ENCODE measurements at places on chromosomes 6 and 20.

DNA sequence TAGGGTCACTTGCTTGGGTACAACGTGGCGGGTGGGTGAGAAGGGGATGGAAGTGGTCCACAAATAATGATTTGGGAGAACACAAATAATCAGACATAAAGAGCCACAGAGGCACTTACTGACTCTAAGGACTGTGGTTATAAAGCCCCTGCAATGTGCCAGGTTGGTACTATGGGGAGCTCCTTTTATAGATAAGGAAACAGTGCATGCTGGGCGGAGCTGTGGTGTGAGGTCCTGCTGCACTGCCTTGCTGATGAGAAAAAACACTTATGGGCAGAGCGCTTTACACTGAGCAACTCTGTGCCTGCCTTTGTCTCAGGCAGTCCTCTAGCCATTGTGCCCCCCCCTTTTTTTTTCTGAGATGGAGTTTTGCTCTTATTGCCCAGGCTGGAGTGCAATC, 29.1 kb upstream of the SCRT2 start:
- no peak for DNase-seq

DNA sequence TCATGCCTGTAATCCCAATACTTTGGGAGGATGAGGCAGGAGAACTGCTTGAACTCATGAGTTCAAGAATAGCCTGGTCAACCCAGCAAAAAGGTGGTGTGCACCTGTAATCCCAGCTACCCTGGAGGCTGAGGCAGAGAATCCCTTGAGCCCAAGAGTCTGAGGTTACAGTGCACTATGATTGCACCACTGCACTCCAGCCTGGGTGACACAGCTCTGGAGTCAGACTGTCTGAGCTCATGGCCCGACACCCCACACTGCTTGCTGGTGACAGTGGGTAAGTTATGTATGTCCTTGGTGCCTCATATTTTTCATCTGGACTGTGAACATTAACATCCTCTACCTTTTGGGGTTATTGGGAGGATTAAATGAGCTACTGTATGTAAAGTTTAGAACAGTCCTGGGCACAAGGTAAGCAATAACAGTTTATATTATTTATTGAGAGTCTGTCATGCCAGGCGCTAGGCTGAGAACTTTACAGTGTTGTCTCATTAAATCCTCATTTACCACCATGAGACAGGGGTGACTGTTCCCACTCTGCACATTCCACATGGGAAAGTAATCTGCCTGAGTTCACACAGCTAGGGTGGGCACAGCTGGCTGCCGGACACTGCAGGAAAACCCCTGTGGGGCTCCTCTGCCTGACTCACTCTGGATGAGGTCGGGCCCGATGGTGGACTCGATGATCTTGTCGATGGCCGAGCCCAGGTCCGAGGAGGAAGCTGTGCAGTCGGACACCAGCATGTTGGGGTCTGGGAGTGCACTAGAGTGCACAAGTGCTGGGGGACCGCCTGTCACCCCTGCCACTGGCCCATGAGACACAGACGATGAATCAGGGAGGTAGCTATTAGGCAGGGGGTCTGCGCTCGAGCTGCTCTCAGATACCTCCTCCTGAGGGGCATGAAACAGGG, 2.9 kb downstream of the ZNF335 start:
- peak; percentile 74 for DNase-seq

DNA sequence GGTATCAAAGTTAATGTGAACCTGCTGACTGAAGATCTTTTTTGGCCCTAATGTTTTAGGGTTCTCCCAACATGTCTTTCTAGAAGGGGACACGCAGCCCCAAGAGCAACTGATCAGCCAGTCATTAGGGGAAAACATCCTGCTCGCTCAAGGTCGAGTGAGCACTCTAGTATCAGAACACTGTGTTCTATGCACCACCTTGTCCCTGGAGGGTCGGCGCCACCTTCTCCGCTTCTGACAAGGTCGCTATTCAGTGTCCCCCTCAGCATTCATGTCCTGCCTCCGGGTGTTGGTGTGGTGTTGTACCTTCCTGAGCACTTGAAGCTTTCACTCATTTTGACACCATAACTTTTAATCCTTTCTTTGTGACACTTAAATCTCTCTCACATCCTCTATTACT, 331.2 kb upstream of the KCNQ5 start:
- DNase-seq: no peak

GRCh38 chr20:24662322-24662721, 192.9 kb downstream of the SYNDIG1 start:
- DNase-seq: no peak

GRCh38 chr6:158819213-158819976, at the start of gene EZR:
Gene EZR (minus strand): TSS chr6:158819368. CDS start chr6:158818093, 1,275 bp downstream.
- DNase-seq: peak; percentile 78

DNA sequence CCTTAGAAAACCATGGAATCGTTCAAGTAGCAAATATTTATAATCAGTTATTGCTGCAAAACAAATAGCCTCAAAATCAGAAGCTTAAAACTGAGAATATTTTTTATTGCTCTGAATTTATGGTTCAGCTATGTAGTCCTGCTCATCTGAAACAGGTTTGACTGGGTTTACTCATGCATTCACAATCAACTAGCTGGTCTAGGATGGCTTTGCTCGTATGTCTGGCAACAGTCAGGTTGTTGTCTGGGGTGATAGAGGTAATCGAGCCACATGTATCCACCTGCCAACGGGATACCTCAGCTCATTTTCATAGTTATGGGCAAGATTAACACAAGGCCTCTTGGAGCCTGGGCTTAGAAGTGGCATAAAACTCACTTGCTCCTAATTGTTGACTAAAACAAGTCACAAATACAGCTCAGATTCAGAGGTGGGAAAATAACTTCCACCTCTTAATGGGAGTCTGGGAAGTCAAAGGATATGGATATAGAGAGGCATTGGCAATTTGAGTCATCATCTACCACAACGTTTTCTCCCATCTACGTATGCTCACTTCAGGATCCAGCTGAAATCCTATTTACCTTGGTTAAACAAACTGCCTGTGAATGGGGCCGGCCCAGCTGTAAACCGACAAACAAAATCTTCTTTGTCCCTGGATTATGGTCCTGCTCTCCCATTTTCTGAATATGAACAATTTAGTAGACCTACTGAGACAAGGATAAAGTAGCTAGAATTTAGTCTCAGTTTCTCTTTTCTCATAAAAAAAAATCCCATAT, 54.5 kb upstream of the TENT5A start:
- no peak for DNase-seq

- DNase-seq: no peak
Observed at GRCh38 chr6:83769413-83769812, 60.5 kb upstream of the SNAP91 start.

- no peak for DNase-seq
Observed at GRCh38 chr20:64001607-64002011, 20.7 kb downstream of the PRPF6 start.

DNA sequence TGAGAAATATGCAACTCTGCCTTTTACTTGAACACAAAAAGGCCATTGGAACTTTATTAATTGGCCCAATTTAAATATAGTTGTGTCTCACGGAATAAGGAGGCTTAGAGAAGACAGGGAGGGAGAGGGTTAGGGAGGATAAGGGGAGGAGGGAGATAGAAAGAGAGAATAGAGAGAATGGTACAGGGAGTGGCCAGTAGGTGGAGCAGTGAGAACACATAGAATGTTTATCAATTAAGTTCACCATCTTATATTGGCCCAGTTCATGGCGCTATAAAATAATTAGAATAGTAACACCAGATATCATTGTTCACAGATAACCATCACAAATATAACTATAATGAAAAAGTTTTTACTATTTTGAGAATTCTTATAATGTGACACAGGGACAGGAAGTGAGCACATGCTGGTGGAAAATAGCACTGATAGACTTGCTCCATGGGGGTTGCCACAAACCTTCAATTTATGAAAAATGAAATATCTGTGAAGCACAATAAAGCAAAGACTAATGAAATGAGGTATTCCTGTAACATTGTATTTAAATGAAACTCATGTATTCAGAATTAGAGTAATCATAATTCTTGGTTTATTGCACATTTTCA, 374.1 kb upstream of the MANEA start:
- DNase-seq: peak; percentile 38

- DNase-seq: no peak
Observed at GRCh38 chr6:36515844-36516243, 31.4 kb downstream of the STK38 start.

- DNase-seq: peak; percentile 55
Observed at GRCh38 chr6:52416629-52417151, 3.5 kb upstream of the EFHC1 start.

DNA sequence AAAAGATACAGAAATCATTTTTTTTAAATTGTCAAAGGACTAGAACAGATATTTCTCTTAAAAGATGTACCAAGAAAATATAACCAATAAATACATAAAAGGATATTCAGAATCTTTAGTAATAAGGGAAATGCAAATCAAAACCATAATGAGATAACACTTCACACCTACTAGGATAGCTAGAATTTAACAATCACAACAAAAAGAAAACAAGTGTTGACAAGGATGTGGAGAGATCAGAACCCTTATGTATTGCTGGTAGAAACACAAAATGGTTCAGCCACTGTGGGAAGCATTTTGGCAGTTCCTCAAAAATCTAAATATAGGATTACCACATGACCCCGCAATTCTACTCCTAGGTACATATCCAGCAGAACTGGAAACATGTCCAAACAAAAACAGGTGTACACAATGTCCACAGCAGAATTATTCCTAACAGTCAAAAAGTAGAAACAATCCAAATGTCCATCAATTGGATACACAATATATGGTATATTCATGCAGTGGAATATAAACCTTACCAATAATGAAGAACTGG, 211.0 kb downstream of the LRFN2 start:
- no peak for DNase-seq

DNA sequence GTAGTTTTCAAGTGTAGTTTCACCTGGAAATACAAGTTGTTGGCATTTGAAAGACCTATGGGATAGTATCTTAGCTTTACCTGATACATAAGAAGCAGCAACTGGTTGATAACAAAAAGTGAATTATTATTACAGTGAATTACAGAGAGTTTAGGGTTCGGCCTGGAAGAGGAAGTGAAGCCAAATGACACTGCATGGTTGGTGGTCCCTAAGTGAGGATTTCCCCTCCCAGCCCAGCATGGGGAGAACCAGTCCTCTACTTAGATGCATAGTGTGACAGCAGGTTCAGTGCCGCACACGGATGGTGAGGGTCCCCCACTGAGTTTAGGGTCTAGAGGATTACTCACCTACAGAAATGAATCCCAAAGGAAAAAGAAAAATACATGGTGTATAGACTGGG, 18.1 kb downstream of the HLA-DPB1 start:
- DNase-seq: no peak

DNA sequence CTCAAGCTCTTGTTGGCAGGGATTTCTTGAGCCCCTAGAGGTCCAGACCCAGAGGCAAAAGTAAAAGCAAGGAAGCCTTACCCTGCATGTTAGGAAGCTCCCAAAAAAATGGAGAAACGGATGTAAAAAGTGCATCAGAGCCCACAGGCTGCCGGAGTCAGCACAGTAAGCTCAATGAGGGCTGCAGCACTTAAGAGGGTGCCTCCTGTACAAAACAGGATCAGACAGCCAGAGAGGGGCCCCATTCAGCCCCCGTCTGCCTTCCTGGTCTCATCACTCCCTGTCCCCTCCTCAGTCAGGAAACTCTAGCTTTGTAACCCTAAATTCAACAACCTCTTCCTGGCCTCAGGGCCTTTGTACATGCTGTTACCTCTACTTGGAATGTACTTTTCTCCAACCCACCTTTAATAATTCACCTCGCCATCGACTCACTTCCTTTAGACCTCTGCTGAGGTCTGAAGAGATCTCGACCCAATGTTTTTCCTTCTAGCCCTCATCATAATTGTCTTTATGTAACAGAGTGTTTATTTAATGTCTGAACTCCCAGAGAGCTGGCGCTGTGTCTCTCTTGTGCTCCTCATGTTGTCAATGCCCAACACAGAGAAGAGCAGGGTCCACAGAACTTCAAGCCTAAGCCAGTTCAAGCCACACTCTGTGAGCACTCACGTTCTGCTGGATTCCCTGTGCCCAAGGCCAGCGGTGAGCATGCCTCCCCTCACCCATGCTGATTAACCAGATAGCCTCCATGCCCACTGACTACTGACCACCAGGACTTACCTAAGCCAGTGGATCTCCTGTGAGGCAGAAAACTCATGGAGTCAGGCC, 2.8 kb upstream of the PLCG1 start:
- DNase-seq: no peak

GRCh38 chr20:18748987-18749386, 64.6 kb upstream of the SCP2D1 start:
- DNase-seq: no peak

DNA sequence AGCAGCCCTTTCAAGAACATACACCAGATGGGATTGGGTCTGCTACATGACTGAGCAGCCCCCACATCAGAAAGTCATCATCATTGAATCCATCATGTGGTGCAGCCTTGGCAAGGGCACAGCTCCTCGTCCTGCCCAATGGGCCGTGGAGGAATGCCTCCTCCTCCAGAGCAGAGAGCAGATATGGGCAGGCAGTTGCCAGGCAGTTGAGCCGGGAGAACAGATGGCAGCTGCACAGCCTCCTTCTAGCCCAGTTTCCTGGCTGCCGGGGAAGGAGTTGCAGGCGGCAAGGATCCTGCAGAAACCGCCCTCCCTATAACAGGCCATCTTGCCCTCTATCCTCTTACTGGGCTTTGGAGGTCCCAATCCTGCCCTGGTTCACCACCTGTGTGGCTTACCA, 11.9 kb upstream of the ZFAND3 start:
- no peak for DNase-seq

GRCh38 chr6:132811276-132811675, 3.1 kb upstream of the RPS12 start:
- no peak for DNase-seq

- no peak for DNase-seq
Observed at GRCh38 chr6:12958052-12958706, 241.6 kb downstream of the PHACTR1 start.

DNA sequence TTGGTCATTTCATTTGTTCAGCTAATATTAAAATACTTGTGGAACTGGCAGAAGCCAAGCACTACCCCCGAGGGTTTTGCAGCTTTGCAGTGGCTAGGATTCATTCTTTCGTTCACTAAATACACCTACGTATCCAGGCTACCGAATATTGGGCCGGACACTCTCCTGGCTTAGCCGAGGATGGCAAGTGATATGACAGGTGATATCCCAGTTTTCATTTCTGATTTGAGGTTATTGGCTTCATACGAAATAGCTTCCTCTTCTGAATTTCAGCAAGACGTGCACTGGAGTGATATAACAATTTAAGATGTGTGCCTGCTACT, 536 bp upstream of the MTFR2 start:
- no peak for DNase-seq

DNA sequence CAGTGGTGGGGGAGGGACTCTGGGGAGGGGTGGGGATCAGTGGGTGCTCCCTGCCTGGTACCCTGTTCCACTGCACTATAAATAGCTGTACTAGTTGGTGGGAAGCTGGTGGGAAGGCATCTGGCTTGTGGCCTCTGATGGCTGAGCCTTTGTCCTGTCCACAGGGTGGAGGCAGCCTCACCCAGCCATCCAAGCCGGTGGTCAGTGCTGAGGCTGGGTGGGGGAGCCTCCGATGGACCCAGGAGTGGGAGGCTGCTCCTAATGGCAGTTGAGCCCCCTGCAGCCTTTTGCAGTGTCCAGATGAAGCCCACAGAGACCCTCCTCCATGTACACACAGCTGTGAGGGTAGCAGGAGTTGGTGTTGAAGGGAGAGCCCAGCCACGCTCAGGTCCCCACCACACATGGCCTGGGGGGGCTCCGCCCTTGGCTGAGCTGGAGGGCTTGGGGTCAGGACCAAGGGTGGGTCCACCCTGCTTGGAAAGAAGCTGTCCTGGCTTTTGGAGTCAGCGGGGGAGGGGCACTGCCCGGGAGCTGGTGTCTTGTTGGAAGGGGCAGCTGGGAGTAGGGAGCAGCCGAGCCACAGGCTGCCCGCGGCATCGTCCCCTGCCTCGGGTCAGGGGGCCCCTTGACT, 2.5 kb downstream of the PPDPF start:
- DNase-seq: no peak

All from RKO (cell line).